H1 (cell line): ENCODE measurements at places on chromosomes 16 and 17.
A peak's percentile ranks its signal among the peaks of the same experiment; 100 is the strongest.

GRCh38 chr17:51166987-51167931 is 1.0 kb downstream of the NME2 start:
- H3K4me3 ChIP-seq: peak overlapping the region; percentile 65
- H3K36me3 ChIP-seq: peaks cover 57% of the 10 kb centered on the region
- DNase-seq: peak; percentile 80
- H3K4me1 ChIP-seq: no peaks in the 10 kb centered on the region
- H3K27me3 ChIP-seq: no peaks in the 10 kb centered on the region

DNA sequence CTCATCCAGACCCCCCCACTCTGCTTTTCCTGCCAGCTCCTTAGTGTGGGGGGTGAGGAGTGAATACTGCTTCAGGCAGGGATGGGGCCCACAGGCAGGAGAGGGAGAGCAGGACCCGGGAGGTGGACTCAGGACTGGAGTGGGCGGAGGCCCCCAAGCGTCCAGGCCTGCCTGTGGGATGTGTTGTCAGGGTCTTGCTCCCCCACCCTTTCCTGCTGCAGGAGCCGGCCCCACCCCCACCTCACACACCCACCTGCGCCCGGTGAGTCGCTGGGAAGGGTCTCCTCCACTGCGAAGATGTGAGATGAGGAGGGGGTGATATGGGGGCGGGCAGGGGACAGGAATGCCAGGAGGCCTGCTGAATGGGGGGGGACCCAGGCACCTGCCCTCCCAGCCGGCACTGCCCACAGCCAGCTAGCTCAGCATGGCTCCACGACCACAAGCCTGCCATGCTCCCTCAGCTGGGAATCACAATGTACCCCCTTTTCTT is 1.1 kb downstream of the FAM171A2 start:
- H3K27me3 ChIP-seq: no peaks in the 10 kb centered on the region
- no peak for DNase-seq
- no peak overlapping the region for H3K27ac ChIP-seq
- H3K4me1 ChIP-seq: peaks cover 23% of the 10 kb centered on the region
- peak overlapping the region; percentile 78 for H3K4me3 ChIP-seq

DNA sequence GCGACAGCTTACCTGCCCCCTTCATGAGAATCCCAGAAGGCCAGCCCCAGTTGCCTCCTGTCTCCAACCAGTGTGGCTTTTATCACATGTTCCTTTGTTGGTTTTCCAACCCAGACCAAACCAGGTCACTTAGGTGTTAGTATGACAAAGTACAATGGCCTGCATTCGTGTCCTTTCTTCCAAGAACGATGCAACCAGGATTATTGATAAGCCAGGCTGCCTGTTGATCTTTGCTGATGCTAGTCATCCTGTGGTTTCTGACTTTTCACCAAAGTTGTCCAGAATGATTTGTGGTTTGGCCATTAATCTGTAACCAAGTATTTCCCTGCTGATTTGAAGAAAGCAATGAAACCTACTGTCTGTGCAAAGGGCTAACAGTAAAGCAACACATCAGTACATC is 191.4 kb downstream of the CYLD start:
- H3K4me1 ChIP-seq: no peaks in the 10 kb centered on the region
- H3K27ac ChIP-seq: no peak overlapping the region
- no peaks in the 10 kb centered on the region for H3K36me3 ChIP-seq
- no peak for DNase-seq
- H3K4me3 ChIP-seq: no peak overlapping the region

DNA sequence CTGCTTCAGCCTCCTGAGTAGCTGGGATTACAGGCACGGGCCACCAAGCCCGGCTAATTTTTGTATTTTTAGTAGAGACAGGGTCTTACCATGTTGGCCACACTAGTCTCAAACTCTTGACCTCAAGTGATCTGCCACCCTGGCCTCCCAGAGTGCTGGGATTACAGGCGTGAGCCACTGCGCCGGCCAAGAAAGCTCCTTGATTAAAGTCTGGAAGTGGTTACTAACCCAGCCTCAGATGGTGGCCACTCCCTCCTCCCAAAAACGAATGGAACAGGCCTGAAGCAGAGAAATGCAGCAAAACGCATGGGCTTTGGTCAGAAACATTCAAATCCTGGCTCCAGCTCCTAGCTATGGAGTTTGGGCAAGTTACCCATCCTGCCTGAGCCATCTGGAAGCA is 11.3 kb downstream of the FKBP10 start:
- H3K36me3 ChIP-seq: peaks cover 56% of the 10 kb centered on the region
- H3K27me3 ChIP-seq: no peaks in the 10 kb centered on the region
- H3K27ac ChIP-seq: no peak overlapping the region

DNA sequence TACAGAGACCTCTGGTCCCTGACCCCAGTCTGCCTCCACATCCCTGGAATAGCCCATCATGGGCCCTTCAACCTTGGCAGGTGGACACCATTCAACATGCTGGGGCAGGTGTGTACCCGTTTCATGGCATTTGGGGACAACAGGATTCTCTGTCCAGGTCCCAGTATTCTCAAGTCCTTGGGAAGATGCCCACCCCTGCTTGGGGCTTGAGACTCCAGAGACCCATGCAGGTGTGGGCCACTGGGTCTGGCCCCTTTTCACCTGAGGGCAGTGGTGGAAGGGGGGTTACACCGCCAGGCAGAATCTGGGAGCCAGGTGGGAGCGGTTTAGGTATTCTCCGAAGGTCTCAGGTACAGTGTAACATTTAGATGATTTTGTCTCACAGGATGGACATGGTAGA is 37.1 kb upstream of the KSR1 start:
- H3K4me1 ChIP-seq: no peaks in the 10 kb centered on the region
- DNase-seq: no peak
- H3K4me3 ChIP-seq: no peak overlapping the region
- no peaks in the 10 kb centered on the region for H3K27me3 ChIP-seq
- no peak overlapping the region for H3K27ac ChIP-seq
- H3K36me3 ChIP-seq: no peaks in the 10 kb centered on the region

DNA sequence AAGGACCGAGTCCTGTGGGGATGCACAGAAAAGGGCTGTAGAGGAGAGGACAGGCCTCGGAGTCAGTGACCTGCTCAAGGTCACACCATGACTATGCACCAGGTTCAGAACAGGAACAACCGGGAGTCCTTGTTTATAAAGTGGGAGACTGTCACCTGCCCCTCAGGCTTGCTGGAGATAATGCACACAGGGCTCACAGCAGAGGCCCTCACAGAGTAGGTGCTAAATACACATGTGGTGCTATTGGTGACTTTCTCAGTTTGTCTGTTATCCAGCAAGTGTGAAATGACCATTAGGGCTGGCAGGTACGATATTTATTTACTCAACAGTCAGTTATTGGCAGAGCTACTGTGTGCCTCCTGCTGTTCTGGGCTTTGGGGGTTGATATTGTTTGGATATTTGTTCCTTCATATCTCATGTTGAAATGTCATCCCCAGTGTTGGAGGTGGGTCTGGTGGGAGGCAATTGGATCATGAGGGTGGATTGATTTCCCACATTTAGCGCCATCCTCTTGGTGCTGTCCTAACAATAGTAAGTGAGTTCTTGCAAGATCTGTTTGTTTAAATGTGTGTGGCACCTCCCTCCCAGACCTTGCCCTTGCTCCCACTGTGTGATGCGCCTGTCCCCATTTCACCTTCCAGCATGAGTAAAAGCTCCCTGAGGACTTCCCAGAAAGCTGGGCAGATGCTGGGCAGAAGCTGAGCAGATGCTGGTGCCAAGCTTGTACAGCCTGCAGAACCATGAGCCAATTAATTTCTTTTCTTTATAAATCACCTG is 162.1 kb upstream of the MPHOSPH6 start:
- no peak overlapping the region for H3K4me3 ChIP-seq
- no peaks in the 10 kb centered on the region for H3K4me1 ChIP-seq
- H3K27ac ChIP-seq: no peak overlapping the region
- no peaks in the 10 kb centered on the region for H3K27me3 ChIP-seq
- DNase-seq: no peak
